Stimulated activated CD8-positive, alpha-beta memory T cell treated with anti-CD3 and anti-CD28 coated beads, Interleukin-15, amount 100 ng/mL, for 4 hours (primary cell): ENCODE measurements at places on chromosomes 6 and 20.

DNA sequence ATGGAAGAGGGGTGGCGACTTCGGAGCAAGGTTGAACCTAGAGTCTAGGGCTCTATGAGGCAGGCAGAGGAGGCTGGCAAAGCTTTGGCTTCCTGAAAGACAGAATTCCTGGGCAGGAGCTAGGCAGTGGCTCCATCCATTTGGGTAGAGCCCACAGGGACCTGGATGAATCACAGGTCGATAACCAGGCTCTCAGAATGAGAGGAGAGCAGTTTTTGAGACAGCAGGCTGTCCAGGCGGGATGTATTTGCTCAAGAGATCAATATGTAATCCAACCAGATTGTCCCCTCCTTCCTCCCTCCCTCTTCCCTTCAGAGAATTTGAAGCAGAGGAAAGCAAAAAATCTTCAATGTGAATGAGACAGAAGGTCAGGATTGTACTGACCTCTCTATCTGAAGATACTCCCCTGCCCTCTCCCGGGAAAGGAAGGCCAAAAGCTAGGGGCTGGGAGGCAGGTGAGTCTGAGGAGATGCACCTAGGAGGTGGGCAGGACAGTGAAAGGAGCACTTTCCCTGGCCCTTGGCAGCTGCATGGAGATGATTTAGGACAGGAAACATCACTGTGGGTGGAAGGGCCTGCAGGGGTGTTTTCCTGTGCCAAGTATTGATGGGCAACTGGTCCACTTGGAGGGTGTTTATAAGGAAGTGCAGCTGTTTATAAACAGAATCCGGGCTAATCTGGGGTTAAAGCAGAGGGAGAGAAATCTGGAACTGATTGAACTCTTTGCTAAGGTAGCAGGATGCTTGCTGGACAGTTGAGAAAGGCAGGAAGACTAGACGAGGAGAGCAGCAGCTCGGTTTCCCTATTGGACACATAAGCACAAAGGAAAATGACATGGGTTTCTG, 212.4 kb upstream of the LRFN2 start:
- no peak for DNase-seq

- DNase-seq, result no peak
Observed at GRCh38 chr6:138371720-138372119, 6.0 kb upstream of the SMIM28 start.

GRCh38 chr20:37226889-37227288, 34.7 kb downstream of the GHRH start:
- no peak for DNase-seq

GRCh38 chr6:30940361-30940986, at the start of gene MUCL3:
MUCL3 (plus strand) TSS chr6:30940973; CDS start chr6:30941000, 27 bp downstream.
- no peak for DNase-seq

GRCh38 chr6:52620055-52620905, 43.4 kb upstream of the TRAM2 start:
- no peak for DNase-seq

- DNase-seq, result no peak
Observed at GRCh38 chr6:84350397-84350796, 123.0 kb upstream of the CEP162 start.

GRCh38 chr6:18441251-18441979, 54.3 kb downstream of the RNF144B start:
- no peak for DNase-seq

DNA sequence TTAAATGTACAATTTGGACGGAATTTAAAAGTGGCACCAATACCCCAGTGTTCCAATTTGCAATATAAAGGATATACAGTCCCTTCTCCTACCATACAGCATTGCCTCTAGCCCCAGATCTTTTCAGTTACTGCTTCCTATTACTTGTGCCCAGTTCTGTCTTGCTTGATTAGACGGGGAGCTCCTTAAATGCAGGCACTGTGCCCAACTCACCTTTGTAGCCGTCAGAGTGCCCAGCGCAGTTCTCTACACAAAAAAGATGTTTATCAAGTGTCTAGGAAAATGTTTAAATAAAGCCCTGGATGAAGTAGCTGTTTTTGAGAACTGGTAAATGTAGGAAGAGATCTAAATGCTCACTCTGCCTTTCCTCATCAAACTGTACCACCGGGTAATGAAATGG, 7.6 kb downstream of the TAP2 start:
- DNase-seq, result no peak

- no peak for DNase-seq
Observed at GRCh38 chr6:10633216-10633615, 61.2 kb downstream of the C6orf52 start.
